ENCODE measurements at places on chromosomes 5 and 9.

- no peak for DNase-seq
Measured at GRCh38 chr9:101026824-101027223, 1.7 kb upstream of the PLPPR1 start.

GRCh38 chr9:70940605-70941004, 180.8 kb downstream of the TRPM3 start:
- no peak for DNase-seq

- no peak for DNase-seq
Measured at GRCh38 chr5:169657127-169657526, 20.1 kb downstream of the DOCK2 start.

DNA sequence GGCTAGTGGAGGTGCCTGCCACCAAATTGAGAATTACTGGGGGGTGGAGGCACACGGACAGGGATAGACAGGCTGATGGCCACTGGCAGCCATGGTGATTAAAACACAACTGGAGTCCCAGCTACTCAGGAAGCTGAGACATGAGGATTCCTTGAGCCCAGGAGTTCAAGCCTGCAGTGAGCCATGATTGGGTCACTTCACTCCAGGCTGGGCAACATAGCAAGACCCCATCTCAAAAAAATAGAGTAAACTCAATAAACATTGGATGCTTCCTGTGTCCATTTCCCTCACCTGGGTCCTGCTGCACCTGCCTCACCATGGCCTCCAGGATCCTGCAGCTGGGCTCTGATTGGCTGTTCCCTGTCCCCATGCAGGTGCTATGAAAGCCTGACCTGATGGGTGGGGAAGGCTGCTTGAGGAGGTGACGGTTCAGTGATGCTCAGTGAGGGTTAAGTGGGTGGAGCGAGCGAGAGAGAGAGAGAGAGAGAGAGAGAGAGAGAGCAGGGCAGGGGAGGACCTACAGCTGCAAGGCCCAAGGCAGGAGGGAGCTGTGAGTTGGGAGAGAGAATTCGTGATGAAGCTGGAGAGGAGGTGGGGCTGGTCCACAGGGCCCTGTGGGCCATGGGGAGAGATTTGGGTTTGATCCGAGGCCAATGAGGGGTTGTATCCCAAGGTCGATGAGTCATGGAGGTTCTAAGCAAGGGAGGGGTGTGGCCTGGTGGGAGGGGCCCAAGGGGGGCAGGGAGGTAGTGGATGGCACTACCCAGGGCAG, 36.7 kb upstream of the FUBP3 start:
- no peak for DNase-seq

DNA sequence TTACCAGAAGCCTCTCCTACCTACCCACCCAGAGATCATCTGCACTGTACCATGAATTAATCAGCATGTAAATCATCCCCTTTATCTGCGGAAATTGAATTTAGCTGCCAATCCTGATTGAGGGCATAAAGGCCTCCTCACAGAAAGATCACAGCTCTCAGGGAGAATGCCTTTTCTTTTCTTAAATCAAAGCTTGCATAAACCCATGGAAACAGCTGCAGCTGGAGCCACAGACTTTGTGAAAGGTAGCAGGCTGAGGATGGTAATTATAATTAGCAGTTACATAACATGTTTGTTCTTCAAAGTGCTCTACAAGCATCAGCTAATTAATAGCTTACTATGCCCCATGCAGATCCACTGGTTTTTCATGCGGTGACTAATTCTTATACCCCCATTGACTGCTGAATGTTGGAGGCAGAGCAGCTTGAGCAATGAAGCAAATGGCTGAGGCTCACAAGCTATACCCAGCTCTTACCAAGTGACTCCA, 54.6 kb downstream of the SUSD1 start:
- no peak for DNase-seq

DNA sequence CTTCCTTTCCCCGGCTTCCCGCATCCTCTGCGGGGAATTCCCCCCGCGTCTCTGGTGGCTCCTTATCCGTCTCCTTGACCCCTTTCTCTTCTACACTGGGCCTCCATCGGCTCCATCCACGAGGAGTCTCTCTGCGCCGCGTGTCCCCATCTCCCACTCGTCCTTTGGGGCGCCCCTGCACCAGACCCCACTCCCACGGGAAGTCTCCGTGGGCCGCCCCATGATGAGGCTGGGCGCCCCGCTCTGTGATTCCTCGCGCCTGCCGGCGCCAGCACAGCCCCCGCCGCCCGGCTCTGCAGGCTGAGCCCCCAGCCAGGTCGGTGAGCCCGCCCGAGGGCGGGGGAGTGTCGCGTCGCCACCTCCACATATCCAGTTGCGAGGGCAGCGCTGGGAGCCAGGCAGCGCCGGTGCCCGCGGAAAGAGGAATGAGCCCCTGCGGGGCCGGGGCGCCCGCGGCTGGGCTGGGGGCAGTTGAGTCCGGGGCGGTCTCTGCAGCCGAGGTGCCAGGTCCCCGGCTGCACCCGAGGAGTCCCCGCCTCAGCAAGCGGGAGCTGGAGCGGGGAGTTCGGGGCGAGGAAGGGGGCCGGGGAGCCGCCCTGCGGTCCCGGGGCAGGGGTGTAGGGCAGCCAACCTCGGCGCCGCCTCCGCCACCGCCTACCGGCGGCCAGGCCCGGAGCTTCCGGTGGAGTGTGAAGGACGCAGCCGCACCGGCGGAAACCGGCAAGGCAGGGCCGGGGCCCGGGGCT, 2.1 kb upstream of the TRAF1 start:
- peak; percentile 58 for DNase-seq

GRCh38 chr9:114388357-114388682, 538 bp upstream of the AKNA start:
- no peak for DNase-seq

GRCh38 chr9:34989946-34990635, 546 bp downstream of the DNAJB5 start:
- peak; percentile 31 for DNase-seq

DNA sequence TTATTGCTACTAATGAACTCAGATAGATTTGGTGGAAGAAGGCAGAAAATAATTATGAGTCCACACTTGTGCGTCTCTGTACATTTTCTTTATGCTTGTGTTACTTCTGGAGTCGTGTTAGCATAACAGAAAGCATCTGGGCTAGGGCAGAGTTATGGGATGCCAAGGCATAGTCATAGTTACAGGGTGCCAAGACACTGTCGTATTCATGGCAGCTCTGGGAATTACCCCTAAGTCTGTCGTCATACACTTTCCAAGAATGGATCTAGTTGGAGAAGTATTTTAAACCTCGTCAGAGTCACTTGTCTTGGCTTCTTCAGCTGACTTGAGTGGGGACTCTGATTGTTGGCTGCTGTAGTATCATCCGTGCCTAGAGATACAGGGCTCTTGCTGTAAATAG, 27.7 kb downstream of the CAMK4 start:
- no peak for DNase-seq

DNA sequence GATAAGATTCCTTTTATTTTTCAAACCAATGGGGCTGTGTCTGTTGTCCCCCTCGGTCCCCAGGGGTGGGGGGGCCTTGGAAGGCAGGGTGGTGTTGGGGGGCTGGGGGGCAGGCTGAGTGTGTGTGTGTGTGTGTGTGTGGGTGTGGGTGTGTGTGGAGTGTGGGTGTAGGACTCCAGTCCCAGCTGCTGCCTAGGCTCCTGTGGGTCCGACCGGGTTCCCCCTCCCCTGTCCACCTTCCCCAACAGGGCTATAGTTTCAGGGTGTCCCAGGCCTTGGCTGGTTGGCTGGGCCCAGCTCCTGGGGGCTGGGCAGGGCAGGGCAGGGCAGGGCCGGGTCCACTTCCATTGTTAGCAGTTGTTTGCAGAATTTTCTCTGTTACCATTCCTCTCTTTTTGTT, 2.1 kb upstream of the NFX1 start:
- DNase-seq = no peak

GRCh38 chr5:164062304-164062703, 556.9 kb downstream of the MAT2B start:
- no peak for DNase-seq

- DNase-seq = no peak
Measured at GRCh38 chr5:8997542-8998070, 548.3 kb downstream of the SEMA5A start.

DNA sequence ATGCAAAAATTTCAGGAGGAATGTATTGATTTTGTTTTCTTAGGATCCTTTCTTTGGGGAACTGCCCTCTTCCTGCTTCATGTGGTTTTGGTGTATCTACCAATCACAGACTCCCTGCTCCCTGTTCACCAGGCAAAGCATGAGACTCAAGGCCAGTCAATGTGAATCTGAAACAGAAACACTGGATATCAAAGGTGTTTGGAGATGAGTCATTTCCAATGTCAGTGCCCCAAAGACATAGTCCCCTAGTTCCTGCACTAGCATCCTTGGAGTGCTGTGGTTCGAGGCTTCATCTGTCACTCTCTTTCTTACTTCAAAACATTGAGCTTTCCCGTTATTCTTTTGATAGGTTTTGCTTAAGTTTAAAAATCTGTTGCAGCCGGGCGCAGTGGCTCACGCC, 8.1 kb downstream of the PPP3R2 start:
- DNase-seq = no peak

GRCh38 chr5:77024490-77024889, 5.7 kb upstream of the AGGF1 start:
- DNase-seq = no peak

DNA sequence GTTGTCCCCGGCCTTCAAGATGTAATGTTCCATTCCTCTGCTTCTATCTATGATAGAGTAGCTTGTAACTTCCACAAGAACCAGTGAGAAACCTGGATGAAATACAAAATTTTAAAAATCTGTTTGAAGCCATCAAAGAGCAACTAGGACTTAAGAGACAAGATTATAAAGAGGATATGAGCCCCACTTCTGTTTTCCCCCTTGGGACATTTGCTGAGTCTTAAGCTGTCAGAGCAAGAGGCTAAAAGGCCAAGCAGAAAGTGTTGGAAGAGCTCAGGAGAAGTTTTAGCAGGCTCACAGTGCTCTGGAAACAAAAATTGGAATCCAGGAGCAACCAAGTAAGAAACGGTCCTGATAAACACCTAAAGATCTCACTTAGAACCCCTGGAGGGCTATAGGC, 76.1 kb downstream of the ADRB2 start:
- DNase-seq = no peak

DNA sequence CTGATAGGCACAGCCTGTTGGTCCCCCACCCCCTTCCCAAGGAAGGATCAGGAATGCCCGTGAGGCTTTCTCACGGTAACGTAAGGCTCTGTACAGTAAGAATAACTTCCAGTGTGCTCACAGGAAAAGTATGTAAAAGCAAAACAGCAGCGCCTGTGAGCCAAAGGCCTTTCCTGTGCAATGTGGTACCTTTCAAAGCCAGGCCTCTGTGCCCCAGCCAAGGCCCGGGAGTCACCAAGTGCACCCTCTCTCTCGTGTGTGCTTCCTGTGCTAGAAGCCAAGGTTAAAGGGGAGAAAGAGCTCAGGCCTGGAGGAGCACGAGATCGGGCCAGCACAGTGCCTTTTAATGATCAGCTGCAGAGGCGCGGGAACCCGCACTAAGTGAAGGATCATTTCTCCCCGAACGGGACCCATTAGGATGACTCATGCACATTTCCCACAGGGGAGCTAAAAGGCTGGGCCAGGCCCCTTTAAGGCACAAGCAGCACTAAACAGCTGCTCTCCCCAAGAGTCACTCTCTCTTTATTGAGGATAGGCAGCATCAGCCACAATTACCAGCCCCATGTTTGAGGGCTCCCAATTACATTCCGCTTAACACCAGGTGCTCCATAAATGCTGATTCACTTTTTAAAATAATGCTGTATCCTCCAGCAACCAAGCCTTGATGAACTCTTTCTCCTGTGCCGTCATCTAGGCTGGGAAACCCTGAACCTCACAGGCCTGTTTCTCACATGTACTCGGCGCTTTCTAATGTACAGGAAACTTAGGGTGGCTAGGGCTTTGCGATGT, 42.8 kb downstream of the SHB start:
- no peak for DNase-seq

DNA sequence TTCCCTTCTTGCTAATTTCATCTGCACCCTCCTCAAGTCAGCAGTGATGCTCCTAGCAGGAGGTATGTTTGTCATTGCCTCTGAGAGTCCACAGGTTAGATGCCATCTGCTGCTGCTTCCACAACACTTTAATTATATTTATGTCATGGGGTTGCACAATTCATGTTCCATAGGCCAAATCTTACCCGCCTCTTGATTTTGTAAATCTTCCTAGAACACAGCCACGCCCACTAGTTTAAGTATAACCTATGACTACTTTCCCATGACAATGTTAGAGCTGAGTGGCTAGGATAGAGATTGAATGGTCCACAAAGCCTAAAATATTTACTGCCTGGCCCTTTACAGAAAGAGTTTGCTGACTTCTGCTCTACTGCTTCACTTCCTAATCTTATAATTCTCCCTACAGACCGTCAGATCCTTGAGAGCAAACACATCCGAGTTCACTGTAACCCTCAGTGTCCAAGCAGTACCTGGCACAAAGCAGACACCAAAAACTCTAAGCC, 21.1 kb downstream of the LIFR start:
- no peak for DNase-seq

DNA sequence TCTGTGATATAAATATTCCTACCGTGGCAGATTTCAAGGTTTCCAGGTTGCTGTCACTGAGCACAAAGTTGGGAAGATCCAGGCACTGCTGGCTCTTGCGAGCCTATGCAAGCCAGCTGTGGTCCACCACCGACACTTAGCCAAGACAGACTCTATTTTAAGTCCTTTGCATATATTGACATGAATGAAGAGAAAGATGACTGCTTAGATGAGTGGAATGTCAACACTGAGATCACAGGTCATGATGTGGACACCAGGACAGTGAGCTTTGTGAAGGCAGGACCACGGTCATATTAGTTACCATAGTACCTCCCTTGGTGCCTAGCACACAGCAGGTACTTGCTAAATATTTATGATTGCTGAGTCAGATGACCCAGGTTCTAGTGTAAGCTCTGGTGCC, 217.0 kb downstream of the PAPPA start:
- no peak for DNase-seq

GRCh38 chr9:1591310-1591709, 423.8 kb upstream of the SMARCA2 start:
- DNase-seq = no peak

GRCh38 chr9:136193127-136193890, 11.6 kb downstream of the LHX3 start:
- DNase-seq = no peak

DNA sequence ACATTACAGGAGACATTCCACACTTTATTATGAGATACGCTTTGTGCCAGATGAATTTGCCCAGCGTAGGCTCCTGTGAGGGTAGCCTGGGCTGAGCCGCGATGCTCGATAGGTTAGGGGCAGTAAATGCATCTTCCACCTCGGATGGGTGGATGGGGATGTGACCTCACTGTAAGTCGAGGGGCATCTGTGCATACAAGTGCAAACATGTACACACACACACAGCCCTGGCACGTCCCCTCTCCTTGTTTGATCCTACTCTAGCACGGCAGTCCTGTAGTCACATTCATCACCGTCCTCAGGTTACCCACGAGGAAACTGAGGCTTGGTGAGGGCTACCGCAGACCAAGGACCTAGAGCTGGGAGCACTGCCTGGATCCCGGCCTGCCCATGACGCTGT, 166.8 kb downstream of the COL23A1 start:
- no peak for DNase-seq

DNA sequence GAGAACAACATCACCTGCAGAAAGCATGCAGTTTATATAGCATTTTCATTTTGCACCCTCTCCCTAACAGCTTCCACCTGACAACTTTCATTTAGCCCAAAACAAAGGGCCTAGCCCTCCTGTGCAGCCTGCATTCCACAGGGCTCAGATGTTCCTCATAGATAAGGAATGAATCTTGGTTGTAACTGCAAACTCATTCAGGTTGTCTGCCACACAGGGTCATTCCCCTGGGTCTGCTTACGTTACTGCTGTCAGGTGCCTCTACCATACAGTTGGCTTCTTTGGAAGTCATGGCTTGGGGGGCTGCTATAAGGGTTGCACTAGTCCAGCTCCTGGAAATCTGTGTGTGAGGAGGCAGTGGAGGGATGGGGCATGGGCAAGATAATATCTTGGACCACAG, 2.7 kb upstream of the DCP2 start:
- DNase-seq = no peak
